ENCODE measurements at places on chromosomes 7 and 10.

- no peak for DNase-seq
These were observed 190.9 kb downstream of the BMPER start for GRCh38 chr7:34096198-34096651.

DNA sequence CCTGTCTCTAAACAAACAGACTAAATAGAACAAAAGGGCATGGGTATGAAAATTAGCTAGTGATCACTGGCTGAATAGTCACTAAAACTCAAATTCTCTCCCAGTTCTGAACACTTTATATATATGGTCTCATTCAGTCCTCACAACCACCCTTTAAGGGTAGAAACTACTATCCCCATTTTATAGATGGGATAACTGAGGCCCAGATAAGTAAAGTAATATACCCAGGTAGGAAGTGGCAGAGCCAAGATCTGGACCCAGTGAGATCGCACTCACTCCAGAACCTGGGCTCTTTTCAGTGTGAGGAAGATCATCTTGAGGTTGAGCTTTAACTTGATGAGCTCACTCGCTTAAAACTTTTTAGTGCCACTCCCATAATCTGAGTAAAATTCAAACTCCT lies 4.5 kb downstream of the PSTK start:
- DNase-seq: no peak

GRCh38 chr10:16986406-16987205 lies 143.0 kb downstream of the CUBN start:
- DNase-seq: no peak

GRCh38 chr7:94452239-94452638 lies 57.4 kb upstream of the CASD1 start:
- DNase-seq: no peak

DNA sequence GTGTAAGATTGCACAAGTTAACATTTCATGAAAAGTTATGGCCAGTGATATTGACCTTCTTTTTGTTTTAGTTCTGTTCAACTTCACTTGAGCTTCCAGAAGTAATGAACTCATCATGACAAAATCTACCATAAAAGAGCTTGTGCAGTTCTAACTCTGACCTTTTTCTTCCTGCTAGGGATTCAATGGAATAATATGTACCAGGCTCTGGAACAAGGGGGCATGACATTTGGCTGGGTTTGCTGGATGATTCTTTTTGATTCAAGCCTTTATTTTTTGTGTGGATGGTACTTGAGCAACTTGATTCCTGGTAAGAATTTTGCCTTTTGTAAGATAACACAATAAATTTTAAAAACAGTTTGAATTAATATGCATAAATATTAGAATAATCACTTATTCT lies 205.0 kb downstream of the ABCA13 start:
- no peak for DNase-seq

DNA sequence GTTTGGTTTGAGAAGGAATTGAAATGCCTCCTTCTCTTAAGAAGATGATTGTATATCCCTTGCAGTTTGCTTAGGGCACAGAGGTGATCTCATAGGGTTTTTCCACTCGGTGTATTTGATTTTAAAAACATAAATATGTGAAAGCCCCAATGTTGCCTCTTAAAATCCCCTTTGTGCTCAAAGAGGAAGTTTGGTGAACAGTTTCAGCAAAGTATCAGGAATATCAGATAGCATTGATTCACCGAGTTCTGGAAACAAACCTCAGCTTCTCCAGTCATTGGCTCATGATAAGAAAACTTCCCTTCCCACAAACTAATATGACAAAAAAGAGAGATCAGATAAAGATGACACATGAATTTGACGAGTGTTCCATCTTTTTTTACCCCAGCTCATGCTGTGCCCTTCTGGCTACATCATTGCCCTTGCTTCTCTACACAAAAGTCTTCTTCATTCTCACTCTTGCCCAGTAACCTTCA lies 20.1 kb upstream of the SMNDC1 start:
- DNase-seq: no peak

DNA sequence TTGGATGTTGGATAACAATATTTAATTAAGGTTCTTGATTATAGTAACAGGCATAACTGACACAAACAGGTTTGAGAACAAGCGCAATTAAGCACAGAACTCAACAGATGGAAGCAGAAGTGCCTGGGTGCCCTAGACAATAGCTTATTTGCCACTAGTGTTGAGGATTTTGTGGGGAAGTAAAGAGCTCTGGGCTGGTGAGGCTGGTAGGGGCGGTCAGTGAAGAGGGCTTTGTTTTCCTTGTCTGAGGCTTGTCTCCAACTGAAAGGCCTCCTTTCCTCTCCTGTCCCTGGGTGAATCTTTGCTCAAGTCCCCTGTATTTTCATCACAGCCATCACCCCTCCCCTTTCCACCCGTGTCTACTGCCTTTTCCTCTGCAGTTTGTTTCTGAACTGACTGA lies 104.6 kb downstream of the KAT6B start:
- DNase-seq: no peak

DNA sequence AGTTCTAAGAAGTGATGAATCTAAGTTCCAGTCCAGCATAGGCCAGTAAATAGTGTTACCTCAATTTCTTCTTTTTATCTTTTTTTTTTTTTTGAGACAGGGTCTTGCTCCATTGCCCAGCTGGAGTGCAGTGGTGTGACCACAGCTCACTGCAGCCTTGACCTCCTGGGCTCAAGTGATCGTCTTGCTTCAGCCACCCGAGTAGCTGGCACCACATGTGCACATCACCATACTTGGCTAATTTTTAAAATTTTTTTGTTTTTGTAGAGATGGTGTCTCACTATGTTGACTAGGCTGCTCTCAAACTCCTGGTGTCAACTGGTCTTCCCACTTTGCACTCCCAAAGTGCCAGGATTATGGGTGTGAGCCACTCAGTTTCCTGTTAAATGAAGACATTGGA lies 126.6 kb upstream of the LYZL2 start:
- DNase-seq: no peak

DNA sequence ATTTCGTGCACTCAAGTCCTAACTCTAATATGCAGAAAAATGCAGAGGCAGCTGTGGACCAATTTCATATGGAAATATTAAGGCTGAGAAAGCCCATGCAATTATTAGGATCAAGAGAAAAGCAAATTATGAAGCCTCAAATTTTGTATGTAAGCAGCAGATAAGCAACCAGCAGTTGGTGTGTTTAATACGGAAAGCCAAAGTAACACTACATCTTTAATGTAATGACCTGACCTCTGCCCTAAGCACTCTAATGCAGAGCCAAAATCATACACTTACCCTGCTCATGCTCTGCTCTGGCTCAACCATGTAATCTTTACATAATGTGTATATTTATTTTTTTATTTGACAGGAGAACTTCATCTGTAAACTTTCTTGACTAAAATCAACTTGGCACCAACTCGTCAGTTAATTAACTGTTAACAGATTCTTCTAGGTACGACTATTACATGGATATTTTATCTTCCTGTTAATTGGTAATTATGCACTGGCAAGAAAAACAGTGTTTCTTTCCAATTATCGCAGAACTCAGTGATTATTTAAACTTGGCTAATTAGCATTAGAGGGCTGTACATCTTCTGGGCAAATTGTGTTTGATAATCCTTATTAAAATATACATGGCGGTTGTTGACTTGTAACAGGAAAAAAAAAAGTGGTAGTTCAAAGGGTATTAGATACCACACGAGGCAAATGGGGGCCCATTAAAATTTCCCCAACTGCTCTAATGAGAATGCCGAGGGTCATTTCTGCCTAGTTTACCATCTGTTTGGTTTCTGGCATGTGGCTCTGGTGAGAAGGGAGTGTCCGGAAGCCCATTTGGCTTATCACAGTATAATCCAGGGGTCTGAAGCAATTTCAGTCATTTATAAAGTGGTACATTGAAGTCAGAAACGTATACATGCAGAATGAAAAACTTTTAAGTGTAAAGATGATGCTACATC lies 94.5 kb downstream of the RELN start:
- no peak for DNase-seq

GRCh38 chr7:122304319-122304975 lies at the start of gene FEZF1:
FEZF1 (minus strand) TSS chr7:122304750; CDS start chr7:122304437, 313 bp downstream.
- DNase-seq: no peak

DNA sequence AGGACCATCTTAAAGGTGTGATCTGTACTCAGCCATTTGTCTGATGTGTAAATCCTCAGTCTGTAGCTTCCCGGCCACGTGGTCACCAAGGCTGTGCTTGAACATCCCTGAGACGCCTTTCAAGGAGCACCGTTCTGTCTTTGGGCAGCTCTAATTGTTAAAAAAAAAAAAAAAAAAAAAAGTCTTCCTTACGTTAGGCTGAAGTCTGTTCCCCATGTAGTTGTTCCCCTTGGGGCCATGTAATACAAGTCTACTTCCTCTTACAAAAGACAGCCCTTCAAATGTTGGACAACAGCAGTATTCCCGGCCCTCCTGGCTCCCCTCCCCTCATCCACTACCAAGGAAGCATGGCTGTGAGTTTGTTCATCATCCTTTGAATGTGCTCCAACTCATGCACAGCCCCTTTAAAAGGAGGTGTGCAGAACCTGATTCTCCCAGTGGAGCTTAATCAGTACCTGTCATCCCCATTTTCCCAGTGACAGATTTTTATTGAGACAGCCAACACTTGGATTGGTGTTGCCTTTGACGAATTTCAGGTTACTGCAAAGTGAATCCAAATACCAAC lies 392.2 kb upstream of the GALNT17 start:
- no peak for DNase-seq

GRCh38 chr7:91046322-91047089 lies 217.7 kb upstream of the FZD1 start:
- no peak for DNase-seq

- no peak for DNase-seq
These were observed at the start of gene TACR2 for GRCh38 chr10:69416695-69417094. TACR2 (minus strand) TSS chr10:69416918; CDS start chr10:69416323, 595 bp downstream.

- no peak for DNase-seq
These were observed 50.3 kb downstream of the ATXN7L1 start for GRCh38 chr7:105826143-105826542.

- DNase-seq: no peak
These were observed 41.1 kb downstream of the FAM20C start for GRCh38 chr7:233249-234035.

Data from stimulated activated naive CD4-positive, alpha-beta T cell treated with Interleukin-2 at 50 U/mL for 16 hours (primary cell).